ENCODE measurements at places on chromosomes 13 and 19.

DNA sequence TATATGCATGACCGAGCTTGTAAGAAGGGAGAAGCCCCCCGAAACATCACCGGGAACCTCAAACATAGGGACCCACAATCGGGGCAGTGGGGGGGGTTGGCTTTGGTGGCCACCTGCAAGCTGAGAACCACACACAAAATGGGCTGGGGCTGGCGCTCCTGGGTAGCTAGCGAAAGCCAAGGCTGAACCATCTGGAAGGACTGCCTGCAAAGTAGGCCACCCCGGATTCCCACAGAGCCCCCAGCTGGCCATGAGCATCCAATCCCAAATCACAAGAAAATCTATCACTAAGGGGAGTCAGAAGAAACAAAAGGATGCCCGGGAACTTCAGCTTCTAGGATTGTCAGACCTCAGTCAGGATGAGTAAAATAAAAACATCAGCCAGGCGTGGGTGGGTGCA is 2.8 kb upstream of the PSPN start:
- DNase-seq: no peak

DNA sequence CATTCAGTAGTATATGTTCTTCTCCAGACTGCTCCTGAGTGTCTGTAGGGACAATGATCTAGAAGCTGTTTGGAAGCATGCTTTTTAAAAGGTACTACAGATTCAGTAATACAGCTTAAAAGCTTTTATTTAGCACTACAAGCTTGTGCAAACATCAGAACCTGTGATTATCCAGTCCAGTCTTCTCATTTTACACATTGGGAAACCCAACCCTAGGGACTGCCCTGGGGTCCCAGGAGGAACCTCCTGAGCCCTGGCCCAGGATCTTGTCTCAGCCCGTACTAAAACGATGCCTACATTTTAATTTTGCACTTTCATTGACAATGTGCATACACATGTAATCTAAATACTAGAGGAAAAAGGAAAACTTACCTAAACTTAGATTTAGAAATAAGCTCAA is 12.5 kb downstream of the DOCK9 start:
- DNase-seq: peak; percentile 36

GRCh38 chr13:20964904-20965303 is 62.4 kb upstream of the XPO4 start:
- no peak for DNase-seq

GRCh38 chr19:30344446-30345425 is 27.4 kb upstream of the ZNF536 start:
- DNase-seq: no peak

DNA sequence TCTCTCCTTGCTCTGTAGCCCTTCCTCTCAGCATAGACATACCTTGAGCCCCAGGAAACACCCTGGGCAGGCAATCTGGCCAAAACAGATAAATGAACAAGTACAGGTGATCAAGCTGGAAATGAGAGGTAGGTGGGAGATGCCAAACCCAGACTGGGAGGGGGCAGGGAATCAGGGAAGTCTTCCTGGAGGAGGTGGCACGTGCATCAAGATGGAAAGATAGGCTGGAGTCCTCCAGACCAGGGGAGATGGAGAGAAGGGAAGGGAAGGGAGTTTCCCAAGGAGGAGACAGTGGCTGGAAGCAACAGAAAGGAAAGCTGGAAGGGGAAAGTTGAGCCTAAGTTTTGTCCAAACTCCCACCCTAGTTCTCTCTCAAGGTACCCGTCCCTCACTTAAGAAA is 1.7 kb upstream of the MUC16 start:
- no peak for DNase-seq

GRCh38 chr19:55640043-55640576 is 692 bp upstream of the ZNF580 start:
- DNase-seq: peak; percentile 54

DNA sequence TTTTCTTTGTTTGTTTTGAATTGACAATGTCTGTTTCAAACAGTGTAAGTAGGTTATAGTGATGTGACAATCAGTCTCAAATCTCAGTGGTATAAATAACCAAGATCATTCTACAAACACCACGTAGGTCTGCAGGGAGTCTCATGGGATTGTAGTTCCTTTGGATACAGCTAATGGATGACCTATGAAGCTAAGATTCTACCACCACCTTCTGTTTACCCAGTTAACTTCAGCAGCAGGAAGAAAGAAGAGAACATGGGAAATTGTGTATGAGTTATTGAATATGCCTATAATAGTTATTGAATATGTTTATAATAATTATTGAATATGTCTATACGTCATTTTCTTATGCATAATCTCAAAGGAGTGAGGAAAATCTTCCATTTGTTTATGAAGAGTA is 63.9 kb upstream of the SLITRK5 start:
- DNase-seq: no peak

DNA sequence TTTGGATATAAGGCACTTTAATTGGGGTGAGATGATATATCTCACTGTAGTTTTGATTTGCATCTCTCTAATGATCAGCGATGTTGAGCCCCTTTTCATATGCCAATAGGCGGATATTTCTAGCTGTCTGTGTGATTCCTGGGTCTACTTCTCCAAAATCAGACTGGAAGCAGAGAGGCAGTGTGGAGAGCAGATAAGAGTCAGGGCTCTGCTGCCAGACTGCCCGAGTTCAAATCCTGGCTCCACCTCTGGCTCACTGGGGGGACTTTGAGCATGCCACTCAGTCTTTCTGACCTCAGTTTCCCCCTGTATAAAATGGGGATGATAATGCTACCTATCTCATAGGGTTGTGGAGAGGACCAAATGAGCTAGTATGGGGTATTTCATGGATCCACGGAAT is 24.0 kb upstream of the ACP7 start:
- no peak for DNase-seq

- DNase-seq: no peak
Measured at GRCh38 chr19:51503896-51504295, 2.3 kb upstream of the SIGLEC12 start.

DNA sequence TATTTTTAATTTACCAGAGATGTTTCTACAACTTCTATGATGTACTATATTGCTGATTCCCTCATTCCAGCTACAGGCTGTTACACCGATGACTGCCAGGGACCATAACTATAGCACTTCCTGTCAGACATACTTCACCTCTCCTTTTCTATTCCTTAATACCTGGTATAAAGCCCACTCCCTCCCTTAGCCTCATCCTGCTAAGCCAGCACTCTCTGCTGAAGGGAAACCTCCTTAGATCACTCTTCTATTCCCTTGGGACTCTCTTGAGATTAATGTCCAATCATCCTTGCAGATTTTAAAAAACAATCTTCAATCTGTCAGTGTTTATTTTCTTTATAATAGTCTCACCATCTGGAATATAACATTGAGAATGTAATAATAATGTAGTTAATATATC is 127.9 kb downstream of the DIAPH3 start:
- no peak for DNase-seq

- DNase-seq: no peak
Measured at GRCh38 chr13:43054803-43055802, 31.7 kb downstream of the DNAJC15 start.

GRCh38 chr13:103539265-103539664 is 473.0 kb upstream of the SLC10A2 start:
- peak; percentile 65 for DNase-seq

- DNase-seq: no peak
Measured at GRCh38 chr19:55252760-55253663, 5.8 kb downstream of the PPP6R1 start.

DNA sequence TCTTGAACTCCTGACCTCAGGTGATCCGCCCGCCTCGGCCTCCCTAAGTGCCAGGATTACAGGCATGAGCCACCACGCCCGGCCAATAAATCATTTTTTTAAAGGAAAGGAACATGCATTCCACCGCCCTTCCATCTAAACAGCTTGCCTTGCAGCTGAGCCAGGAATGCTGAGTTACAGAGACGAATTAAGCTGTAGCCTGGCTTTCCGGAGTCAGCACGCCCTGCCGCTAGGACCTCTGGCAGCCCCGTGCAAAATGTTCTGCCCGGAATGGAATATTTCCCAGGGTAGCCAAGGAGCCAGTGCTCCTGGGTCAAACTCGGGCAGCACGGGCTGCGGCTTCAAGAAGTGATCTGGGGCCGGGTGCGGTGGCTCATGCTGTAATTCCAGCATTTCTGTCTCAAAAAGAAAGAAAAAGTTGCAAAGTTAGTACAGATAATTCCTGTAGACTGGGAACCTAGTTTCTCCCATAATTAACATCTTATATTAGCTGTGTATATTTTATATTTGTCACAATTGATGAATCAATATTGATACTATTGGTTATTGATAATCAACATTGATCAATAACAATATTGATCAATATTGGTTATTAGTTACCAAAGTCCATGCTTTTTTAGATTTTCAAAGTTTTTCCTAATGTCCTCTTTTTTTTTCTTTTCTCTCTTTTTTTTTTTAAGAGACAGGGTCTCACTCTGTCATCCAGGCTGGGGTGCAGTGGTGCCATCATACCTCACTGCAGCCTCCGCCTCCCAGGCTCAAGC is 19.2 kb downstream of the ATCAY start:
- no peak for DNase-seq

DNA sequence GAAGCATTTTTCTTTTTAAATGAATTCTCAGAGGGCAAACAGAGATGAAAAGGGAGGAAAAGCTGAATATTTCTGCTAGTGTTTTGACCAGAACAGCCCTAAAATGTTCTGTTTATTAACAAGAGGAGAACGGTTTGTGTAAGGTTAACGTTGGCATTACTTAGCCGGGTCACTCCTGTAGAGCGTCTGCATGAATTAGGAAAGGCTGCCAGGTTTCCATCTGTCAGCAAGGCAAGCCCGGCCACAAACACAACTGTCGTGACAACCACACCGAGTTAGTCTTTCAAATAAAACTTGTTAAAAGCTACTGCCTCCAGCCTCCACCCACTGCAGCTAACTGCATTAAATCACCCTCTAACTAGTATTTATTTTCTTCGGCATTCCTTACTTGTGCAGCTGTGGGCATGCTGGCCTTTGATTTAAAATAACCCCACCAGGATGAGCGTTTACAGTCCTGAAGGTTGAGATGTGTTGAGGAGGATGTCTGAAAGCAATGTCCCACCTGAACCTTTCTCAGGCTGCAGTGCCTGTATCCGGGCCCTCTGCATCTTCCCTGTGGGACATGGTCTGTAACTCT is 527.9 kb downstream of the FGF9 start:
- DNase-seq: no peak

- DNase-seq: no peak
Measured at GRCh38 chr13:74145249-74145975, 11.2 kb upstream of the KLF12 start.

GRCh38 chr13:48592688-48593049 is 59.8 kb upstream of the RCBTB2 start:
- no peak for DNase-seq

- no peak for DNase-seq
Measured at GRCh38 chr13:41137951-41138350, 5.3 kb upstream of the KBTBD6 start.

DNA sequence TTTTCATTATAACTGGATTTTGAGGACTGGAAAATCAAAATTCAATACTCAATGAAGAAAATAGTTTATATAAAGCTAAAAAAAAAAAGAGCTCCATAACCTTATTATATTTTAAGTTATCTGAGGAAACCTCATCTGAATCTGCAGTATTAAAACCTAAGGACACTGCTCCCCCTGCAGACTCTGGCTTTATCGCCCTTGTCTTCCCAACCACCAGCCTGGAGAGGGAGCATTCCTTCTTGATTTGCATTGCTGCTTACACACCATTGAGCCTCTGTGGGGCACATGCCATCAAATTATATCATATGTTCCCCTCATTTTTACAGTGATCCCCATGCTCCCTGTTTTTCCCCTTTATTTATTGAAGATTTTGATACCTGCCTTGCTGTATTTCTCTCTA is 871.4 kb upstream of the GPC6 start:
- DNase-seq: peak; percentile 10

GRCh38 chr13:50290186-50290585 is 274.9 kb downstream of the KCNRG start:
- no peak for DNase-seq

DNA sequence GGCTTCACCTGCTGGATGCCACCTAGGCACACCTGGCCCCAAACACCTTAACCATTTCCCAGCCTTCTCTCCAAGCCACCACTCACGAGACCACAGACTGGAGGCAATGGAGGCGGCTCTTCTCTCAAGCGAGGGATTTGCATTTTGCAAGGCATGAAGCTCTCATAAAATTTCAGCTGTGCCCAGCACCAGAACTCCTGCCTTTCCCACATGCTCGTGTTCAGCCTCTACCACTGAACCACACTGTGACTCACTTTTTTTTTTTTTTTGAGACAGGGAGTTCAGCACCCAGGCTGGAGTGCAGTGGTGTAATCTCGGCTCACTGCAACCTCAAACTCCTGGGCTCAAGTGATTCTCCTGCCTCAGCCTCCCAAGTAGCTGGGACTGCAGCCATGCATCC is 10.6 kb downstream of the NANOS3 start:
- no peak for DNase-seq

DNA sequence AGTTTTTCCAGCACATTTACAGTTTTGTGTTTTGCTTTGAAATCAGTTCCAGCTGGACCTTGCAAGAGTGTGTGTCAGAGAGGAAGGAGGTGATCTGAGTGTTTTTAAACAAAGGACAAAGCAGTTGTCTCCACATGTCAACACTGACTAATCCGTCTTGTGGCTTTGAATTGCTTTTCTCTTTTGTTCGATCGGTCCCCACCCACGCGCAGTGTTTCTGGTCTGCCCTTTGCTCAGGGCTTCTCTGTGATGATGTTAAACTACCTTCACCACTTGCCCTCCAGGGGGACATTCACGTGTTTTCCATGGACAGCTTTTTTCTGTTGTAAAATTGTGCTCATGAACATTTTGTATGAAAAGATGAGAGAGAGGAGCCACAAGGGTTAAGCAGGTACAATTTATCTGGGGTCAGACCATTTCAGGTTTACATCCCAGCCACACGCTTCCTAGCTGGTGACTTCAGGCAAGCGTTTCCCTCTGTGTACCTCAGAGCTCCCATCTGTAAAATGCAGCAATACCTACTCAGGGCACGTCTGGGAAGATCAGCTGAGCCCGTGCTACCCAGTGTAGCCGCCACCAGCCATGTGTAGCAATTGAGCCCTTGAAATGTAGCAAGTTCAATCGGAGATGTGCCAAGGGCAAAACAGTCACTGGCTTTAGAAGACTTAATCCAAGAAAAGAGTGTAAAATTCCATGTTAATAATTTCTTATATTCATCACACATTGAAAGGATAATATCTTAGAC is 13.5 kb upstream of the PLA2G4C start:
- DNase-seq: no peak

DNA sequence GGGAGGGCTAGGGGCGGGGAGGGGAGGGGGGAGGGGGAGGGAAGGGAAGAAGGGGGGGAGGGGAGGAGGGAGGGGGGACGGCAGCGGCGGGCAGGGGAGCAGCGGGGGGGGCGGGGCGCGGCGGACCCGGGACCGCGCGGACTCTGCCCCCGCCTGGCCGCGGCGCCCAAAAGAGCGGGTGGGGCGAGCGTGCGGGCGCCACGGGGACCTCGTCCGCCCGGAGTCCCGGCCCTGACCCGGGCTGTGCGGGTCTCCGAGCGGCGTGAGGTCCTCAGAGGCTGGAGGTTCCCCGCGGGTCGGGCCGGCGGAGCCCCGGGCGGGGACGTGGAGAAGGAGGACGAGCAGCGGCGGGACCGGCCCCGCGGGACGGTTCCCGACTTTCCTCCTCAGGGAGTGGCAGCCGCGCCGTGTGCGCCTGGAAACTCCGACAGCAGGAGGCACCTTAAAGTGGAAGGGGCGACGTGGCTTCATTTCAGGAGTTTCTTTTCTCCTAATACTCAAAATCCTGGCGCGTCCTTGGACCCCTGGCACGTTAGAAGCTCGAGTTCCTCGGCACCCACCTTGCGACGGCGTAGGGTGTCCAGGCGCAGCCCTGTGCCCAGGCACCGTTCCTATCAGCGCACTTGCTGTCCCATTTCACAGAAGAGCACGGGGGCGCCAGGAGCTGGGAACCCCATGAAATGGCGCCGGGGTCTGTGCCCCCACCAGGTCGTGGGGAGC is 518 bp upstream of the PLPP2 start:
- no peak for DNase-seq
